CMK (cell line): ENCODE measurements at places on chromosomes 5 and 9.

GRCh38 chr9:109742776-109743348 is 37.1 kb upstream of the PALM2AKAP2 start:
- no peak for DNase-seq

- no peak for DNase-seq
Measured at GRCh38 chr9:73643379-73644013, 491.8 kb downstream of the ANXA1 start.

DNA sequence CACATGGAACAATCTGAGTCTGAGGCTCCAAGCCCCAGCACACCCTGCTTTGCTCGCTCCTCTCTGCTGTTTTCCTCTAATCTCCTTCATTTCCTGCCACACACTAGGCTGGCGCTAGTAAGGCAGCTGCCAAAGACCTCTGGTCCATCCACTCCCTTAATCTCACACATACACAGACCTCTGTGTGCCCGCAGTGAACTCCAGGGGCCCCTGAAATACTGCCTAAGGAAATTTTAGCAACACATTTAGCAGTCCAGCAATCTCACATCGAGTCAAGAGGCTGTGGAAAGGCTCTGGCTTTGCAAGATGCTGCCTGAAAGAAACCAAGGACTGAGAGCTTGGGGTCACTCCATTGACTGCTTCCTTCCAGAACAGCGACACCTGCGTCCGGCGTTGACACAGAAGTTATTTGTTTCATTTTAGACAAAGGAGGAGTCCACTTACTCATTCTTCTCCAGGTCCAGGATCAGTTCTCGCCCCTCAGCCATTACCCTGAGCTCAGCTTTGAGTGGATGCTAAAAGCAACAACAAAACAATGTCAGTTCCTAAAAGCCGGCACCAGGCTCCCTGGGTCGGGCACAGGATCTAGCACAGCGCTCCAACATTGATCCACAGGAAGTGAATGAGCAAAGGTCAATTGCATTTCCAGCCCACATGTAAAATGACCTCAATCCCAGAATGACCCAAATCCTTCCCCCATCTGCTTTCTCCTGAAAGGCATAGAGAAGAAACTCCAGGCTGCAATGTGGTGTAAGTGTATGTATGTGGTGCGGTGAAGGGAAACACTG is 11.5 kb downstream of the ADAM19 start:
- DNase-seq, result no peak

GRCh38 chr9:130433168-130433946 is 11.4 kb upstream of the ASS1 start:
- DNase-seq, result no peak

DNA sequence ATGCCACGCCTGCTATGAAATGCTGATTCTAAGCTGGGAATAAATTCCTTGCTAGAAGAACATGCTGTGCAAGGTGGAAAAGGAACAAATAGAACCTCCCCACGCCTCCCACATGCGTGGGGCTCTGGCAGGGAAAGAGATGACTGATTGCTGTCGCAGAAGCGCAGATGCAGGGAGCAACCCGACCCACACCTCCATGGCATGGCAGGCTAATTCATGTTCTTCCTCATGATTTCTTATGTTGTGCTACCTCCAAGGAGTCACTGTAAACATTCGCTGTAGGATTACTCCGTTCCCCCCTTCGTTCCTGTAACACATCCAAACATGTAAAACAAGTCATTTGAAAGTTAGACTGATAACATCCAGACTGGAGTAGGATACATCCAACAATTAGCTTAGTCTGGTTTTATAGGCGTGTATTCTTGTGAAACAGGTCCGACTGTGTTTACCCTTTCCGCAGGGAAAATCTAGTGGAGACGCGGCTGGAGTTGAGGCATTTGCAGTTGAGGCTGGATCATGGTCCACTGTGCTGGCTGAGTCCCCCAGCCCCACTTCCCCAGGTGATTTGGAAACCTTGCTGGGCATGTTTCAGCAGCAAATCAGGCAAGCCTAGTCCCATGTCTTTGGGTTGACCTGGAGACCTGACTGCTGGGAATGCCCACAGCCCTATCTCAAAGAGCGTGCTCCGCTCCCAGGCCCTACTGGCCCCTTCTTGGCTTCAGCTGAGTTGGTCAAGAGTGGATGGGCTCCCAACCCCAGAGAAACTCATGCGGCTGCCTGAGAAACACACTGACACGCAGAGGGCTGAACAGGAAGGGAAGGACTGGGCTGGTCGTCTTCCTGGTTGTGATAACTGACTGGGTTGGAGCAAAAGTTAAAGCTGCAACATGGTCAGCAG is 24.8 kb upstream of the ANKRD33B start:
- DNase-seq, result peak; percentile 34

DNA sequence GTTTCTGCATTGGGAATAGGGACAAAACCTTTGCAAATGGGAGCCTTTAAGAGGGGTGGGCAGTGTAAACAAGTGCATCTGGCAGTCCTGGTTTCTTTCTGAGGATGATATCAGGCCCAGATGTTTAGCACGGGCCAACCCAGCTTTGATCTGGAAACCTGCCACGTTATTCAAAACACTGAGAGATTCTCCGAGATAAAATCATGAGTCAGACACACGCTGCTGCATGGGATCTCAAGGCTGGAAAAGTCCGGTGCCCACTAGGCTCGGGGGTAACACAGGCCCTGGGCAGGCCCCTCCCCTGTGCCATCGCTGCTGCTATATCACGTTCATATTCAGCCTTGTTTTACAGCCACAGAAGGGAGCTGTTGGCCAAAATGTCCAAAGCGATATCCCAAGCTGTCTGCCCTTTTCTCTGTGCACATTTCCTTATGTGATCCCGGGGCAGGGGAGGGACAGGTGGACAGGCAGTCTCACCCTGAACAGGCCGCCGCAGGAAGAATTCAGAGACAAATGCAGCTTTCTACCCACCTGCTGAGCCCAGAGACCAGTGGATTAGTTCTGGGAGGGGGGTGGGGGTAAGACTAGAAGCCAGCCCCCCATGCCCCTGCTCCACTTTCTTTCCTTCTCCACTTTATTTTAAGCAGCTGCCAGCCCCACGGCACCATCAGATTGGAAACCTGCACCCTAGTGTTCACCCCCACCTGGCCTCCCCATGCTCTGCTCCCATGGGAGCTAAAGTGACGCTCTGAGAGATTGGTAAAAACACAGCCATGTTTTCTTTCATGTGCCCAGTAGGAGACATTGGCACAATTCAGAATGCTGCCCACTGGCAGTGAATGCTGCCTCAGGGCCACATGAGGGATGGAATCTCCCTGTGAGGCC is 63.1 kb downstream of the TMOD1 start:
- no peak for DNase-seq

- no peak for DNase-seq
Measured at GRCh38 chr5:13187186-13187585, 757.3 kb downstream of the DNAH5 start.

DNA sequence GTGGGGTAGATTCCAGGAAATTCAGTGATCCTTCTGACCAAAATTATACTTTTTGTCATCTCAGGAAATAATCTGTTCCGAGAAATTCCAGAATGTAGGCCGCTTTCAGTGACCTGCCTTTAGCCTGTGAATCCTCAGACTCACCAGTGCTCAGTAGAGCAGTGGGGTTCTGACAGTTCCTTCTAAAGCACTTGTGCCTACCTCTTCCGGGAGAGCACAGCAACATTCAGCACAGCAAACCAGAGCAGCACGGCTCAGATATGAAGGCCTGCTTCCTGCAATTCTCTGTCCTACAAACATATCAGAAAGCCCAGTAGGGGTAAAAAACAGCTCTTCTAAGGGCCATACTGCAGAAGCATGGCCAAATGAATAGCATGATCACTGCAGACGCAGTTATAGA is 15.0 kb downstream of the FANCC start:
- peak; percentile 33 for DNase-seq

DNA sequence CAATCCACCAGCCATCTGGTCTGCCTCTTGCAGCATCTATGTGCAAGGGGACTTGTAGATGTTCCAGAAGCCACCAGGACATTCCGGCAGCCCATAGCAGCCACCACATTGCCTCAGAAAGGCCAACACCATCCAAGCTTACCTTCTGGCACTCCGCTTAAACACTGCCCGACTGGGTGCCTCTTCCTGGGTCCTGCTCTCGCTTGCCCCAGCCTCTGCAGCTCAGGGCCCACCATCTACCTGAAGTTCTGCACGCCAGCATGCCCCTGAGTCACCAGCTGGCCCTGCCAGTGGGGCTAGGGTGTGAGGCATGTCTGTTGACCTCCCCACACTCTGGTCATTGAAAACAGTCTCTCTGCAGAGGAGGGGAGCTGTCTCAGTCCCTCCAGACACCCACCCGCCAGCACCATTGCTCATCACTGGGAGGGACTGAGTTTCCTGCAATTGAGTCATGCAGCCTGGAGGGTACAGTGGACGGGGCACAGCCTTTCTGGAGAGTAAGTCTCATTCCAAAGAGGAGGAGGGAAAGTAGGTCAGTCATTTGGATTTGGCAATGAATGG is 16.9 kb upstream of the COL5A1 start:
- DNase-seq, result no peak

- DNase-seq, result no peak
Measured at GRCh38 chr9:34496149-34496712, 26.6 kb downstream of the ENHO start.

DNA sequence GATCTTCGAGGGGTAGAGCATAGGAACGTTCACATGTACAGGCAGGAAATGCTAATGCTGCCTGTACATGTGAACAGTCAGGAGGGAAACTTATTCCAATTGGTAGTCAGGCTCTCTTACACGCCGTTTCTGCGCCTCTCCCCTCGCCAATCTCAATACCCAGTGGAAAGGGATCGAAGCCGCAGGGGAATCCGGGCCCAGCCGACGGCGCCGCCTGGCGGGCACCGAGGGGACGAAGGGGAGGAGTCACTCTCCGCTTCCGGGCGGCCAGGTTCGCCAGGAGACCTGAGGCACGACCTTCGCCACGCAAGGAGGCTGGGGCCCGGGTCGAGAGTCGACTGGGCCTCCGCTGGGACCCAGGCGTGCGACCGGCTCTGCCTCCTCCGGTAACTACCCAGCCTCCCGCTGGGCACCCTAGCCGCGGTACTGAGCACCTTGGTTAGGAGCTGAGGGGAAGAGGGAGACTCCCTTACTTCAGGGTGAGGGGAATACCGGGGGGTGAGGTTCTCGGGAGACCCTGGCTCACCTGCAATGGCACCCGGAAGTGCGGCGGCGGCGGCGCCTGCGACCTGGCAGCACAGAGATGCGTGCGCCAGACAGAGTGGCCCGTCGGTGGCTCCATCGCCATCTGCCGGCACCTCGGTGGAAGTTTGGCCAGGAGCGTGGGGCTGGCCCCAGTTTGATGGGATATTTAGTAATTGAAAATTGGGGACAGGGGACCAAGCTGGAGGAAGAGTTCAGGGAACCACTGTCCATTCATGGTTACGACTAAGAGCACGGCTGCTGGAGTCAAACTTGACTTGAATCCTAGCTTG is at the start of gene PIGO:
Gene PIGO (minus strand): TSS at position 557 of the 815 bp plus-strand sequence. CDS start 1,026 bp downstream, outside the sequence.
- DNase-seq, result peak; percentile 70

DNA sequence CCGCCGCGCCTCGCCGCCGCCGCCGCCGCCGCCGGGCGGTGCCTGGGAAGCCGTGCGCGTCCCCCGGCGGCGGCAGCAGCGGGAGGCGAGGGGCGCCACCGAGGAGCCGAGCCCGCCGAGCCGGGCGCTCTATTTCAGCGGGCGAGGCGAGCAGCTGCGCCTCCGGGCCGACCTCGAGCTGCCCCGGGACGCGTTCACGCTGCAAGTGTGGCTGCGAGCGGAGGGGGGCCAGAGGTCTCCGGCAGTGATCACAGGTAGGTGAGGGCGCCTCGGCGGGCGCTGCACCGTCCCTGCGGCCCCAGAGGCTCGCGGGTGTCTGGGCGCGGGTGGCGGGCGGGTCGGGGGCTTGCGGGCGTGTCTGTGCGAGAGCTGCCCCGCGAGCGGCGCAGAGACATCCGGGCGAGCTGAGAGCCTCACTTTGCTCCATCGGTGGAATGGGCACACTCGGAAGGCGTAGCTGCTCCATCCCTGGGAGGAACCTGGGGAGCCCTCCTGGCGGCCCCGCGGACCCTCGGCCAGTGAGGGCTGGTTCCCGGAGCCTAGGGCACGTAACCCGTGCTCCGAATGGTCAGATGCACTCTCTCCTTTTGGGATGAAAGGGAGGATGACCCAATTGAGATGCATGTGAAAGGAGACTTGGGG is 864 bp downstream of the PAPPA start:
- no peak for DNase-seq

- no peak for DNase-seq
Measured at GRCh38 chr9:34540827-34541226, 18.0 kb upstream of the ENHO start.

- DNase-seq, result no peak
Measured at GRCh38 chr5:100273846-100274580, 261.2 kb upstream of the FAM174A start.

- no peak for DNase-seq
Measured at GRCh38 chr9:125433461-125434011, 171.9 kb downstream of the GAPVD1 start.
